ENCODE measurements at places on chromosomes 3 and 15.

- DNase-seq, result no peak
Observed at GRCh38 chr15:90103701-90104329, 1.5 kb upstream of the IDH2 start.

GRCh38 chr3:59288951-59289350 is 239.1 kb upstream of the CFAP20DC start:
- no peak for DNase-seq

- DNase-seq, result no peak
Observed at GRCh38 chr15:80550219-80550907, 144.7 kb upstream of the ABHD17C start.

- DNase-seq, result no peak
Observed at GRCh38 chr3:144770915-144771351, 799.3 kb downstream of the DIPK2A start.

GRCh38 chr3:99504258-99504657 is 134.1 kb upstream of the COL8A1 start:
- DNase-seq, result no peak

GRCh38 chr3:28132941-28133340 is 108.5 kb upstream of the CMC1 start:
- DNase-seq, result no peak
